ENCODE measurements at places on chromosomes 3 and 15.

DNA sequence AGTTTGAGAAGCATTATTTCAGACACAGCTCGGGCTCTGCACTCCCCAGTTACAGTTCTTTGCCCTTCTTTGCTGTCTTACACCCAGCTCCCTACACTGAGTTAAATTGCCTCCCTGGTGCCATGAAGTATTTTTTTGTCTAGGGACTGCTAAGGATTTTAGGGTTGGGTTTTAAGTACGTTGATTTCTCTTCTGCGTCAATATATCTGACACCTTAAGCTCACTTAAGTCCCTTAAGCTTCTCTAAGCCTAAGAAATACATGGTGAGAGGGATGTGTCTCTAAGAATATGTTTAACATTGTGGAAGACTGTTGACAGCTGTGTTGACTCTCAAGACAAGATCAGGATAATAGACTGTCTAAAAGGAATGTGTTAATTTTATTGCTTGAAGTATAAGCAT lies 400.5 kb downstream of the PTPRG start:
- DNase-seq: no peak

DNA sequence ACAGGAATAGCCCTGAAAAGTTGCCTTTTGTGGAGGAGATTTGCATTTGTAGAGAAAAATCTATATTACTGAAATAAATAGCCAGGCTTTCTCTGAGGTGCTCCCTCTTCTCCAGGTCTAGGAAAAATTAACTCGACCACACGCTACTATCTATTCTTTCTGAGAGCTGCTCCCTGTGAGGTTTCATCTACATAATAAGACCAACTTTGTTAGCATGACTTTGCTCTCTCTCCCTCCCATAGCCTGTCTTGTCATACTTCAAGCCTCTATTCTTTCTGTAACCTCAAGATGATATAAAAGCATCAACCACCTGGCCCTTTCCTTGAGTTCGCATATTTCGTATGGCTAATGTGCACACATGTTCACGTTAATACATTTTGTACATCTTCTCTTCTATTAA lies 75.8 kb upstream of the STRIT1 start:
- DNase-seq: no peak

DNA sequence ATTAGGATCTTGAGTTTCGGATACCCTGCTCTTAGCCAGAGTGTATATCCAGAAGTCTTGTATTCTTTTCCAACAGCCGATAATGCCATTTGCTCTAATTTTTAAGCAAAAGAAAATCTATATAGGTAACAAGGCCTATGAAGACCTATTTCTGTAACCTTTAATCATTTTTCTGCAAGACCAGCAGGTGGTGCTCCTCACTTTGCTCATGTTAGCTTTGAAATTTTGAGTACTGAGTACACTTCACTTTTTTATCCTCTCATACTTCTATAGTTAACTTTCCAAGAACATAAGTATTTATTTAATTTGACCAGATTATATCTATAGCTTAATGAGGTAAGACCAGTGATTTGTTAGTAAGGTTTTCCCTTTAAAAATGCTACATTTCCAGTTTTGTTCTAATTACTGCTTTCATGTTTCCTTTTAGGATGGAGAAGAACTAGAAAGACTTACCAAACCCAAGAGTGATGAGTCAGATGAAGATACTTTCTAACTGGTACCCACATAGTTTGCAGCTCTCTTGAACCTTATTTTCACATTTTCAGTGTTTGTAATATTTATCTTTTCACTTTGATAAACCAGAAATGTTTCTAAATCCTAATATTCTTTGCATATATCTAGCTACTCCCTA lies 20.5 kb downstream of the SLC35A5 start:
- no peak for DNase-seq

DNA sequence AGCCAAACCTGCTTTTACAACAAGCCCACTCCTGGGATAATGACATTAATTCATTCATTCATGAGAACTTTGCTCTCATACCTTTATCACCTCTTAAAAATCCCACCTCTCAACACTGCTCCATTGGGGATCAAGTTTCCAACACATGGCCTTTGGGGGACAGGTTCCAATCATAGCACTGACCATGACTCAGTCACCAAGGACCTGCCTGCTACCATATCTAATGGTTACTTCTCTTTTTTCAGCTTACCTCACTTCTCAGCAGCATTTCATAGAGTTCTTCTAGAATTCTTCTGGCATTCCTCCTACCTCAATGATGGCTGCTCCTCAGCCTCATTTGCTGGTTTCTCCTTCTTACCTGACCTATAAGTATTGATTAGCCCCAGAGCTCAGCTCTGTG lies 36.9 kb upstream of the RYK start:
- DNase-seq: no peak

DNA sequence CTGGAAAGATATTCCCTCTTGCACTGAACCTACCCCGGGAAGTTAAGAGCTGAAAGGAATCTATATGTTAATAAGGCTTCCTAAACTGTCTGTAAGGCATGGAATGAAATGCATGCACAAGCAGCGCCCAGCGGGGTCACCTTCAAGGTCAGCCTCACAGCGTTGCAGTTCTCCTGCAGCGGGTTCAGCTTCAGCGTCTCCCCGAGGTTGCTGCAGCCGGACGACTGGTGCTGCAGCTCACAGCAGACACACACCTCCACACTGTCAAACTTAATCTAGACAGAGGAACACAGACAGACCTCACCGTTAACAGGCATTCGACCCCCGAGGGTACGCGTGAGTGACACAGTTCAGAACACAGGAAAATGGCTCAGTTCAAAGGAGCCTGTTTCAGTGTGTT lies 73.3 kb downstream of the NSMCE3 start:
- DNase-seq: no peak

Data from T-helper 2 cell (primary cell).